ENCODE measurements at places on chromosomes 12 and 14. TPM values are rescaled to one million over a fixed set of nuclear protein-coding genes. Genes with fewer than 3 reads are reported as not detected.

GRCh38 chr12:47837190-47838171, 17.8 kb upstream of the HDAC7 start:
- H3K36me3 ChIP-seq: no peaks in the 10 kb centered on the region
- H3K4me1 ChIP-seq: peaks cover 40% of the 10 kb centered on the region
- H3K27ac ChIP-seq: no peak overlapping the region
- no peaks in the 10 kb centered on the region for H3K27me3 ChIP-seq

DNA sequence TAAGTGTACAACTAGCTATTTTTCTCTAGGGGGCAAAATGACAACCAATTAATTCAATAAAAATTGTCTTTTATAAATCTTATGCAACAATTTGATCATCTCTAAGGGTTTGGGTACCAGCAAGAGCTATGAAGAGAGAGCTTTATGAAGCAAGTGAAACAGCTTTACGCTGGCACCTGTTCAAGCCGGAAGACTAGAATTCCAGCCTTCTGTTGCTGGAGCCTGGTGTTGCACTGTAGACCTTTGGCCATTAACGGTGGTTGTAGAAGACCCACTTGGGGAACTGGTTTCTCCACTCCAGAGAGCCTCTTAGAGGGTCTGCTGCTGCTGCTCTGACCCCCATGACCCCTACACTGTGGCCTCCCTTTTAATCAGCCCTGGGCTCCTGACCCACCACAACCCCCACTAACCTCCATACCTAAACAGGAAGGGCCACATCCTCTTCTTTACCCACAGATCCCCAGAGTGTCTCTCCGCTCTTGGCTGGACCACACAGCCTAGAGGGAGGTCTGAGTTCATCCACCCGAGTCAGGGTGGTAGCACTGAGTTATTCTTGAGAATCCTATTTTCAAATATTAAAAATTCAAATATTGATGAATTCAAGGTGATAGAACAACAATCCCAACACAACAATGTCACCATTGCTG, 54.6 kb upstream of the STON2 start:
- DNase-seq: no peak
- no peak overlapping the region for H3K4me3 ChIP-seq
- H3K4me1 ChIP-seq: peaks cover 14% of the 10 kb centered on the region
- H3K27me3 ChIP-seq: peaks cover 5% of the 10 kb centered on the region

- H3K4me1 ChIP-seq: peaks cover 18% of the 10 kb centered on the region
- no peak for DNase-seq
- H3K27ac ChIP-seq: peak overlapping the region; percentile 21
- H3K36me3 ChIP-seq: no peaks in the 10 kb centered on the region
Observed at GRCh38 chr12:15562263-15562662, 226.9 kb downstream of the EPS8 start.

- no peaks in the 10 kb centered on the region for H3K27me3 ChIP-seq
- no peak for DNase-seq
- H3K36me3 ChIP-seq: peaks cover 15% of the 10 kb centered on the region
- H3K4me1 ChIP-seq: peaks cover 50% of the 10 kb centered on the region
- no peak overlapping the region for H3K4me3 ChIP-seq
- H3K27ac ChIP-seq: no peak overlapping the region
Observed at GRCh38 chr14:61492474-61492873, 171.1 kb downstream of the PRKCH start.

DNA sequence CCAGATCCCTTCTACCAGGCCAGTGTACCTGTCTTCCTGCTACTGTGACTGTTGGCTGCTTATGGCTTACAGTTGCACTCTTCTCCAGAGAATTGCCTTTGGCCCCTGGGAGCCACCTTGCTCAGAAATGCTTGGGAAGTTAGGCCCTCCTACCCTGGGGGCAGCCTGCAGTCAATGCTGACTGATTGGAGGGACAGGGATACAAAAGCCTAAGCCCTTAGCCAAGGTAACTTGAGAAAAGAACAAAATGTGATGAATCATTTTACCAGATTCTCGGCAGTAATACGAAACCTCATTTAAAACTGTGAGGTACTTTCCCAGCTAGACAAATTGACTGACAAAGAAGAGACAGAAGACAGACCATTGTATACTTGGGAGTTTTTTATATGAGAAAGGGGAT, 47.3 kb downstream of the PTCSC3 start:
- no peaks in the 10 kb centered on the region for H3K4me1 ChIP-seq
- no peaks in the 10 kb centered on the region for H3K27me3 ChIP-seq
- H3K27ac ChIP-seq: no peak overlapping the region
- no peaks in the 10 kb centered on the region for H3K36me3 ChIP-seq

- H3K4me3 ChIP-seq: no peak overlapping the region
- H3K27me3 ChIP-seq: no peaks in the 10 kb centered on the region
- H3K36me3 ChIP-seq: no peaks in the 10 kb centered on the region
- H3K4me1 ChIP-seq: no peaks in the 10 kb centered on the region
Observed at GRCh38 chr12:106648736-106649135, 65.9 kb downstream of the RFX4 start.

GRCh38 chr12:68178184-68178583, 18.6 kb upstream of the IFNG start:
- H3K27me3 ChIP-seq: no peaks in the 10 kb centered on the region
- H3K4me3 ChIP-seq: no peak overlapping the region
- no peaks in the 10 kb centered on the region for H3K36me3 ChIP-seq
- H3K4me1 ChIP-seq: no peaks in the 10 kb centered on the region

GRCh38 chr12:14896521-14897169, 11.0 kb upstream of the MGP start:
- H3K4me1 ChIP-seq: peaks cover 12% of the 10 kb centered on the region
- H3K36me3 ChIP-seq: no peaks in the 10 kb centered on the region
- no peaks in the 10 kb centered on the region for H3K27me3 ChIP-seq
- H3K27ac ChIP-seq: no peak overlapping the region

GRCh38 chr12:54262403-54262925, 17.5 kb downstream of the CBX5 start:
- H3K27ac ChIP-seq: no peak overlapping the region
- peaks cover under 1% of the 10 kb centered on the region for H3K36me3 ChIP-seq
- H3K4me3 ChIP-seq: no peak overlapping the region
- DNase-seq: no peak
- H3K27me3 ChIP-seq: no peaks in the 10 kb centered on the region

DNA sequence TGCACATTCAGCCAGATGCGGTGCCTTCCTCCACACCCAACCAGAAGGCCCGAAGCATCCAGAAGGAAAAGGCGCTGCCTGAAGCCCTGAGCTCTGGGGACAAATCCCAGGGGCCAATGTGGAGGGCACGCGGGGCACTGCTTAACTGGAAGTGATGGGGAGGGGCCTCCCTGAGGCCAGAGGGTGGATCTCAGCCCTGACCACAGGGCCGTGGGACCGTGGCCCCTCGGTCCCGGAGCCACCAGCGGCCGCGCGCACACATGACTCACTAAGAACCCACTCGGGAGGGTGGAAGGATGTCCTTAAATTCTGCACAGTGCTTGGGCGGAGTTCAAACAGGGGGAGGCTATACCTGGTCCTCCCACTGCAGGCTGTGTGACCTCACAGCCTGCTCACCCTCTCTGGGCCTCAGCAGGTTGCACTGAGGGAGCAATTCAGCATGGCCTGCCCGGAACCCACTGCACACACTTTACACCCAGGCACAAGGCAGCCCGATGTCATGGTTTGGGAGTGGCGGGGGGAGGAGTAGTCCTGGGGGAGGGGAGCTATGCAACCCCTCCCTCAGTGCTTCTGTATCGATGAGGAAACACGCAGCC, 89.5 kb downstream of the RFLNA start:
- peaks cover 53% of the 10 kb centered on the region for H3K36me3 ChIP-seq
- H3K27ac ChIP-seq: no peak overlapping the region
- H3K4me3 ChIP-seq: no peak overlapping the region

DNA sequence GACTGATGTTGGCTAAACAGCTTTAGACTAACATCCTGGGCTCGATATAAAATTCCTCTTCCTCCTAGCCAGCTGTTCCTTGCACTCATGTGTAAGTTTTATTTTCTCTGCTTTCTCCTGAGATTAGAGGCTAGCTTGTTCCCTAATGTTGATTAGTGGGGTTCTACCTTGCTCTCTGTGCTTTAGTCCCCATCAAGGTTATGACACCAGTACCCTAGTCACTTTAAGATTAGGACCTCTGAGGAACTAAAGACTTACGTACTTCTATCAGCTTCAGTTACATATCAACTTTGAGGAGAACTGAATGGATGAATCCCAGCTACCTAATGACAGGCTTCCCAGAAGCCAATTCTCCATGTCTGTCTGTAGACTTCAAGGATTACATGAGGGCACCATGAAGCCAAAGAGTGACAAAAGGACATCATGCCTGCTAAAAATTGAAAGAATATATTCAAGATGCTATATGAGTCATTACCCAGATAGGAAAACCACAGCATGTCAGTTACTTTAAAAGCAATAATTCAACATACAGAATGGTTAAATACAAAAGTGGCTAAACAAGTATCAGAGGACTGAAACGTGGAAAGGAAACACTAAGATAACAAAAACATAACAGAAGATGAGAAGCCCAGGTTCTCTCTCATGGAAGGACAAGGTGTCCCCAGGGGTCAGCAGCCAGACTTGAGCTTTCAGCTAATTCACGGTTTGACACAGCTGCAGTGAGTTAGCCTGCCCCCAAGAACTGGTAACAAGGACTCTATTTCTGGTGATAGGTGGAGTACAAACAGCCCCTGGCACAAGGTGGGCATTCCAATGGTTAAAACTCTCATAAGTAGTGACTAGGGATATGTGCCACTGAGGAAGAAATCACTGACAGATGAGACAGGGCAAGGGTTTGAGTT, 20.4 kb downstream of the ADAM20 start:
- DNase-seq: no peak
- no peaks in the 10 kb centered on the region for H3K36me3 ChIP-seq
- no peak overlapping the region for H3K27ac ChIP-seq
- no peak overlapping the region for H3K4me3 ChIP-seq

- no peaks in the 10 kb centered on the region for H3K36me3 ChIP-seq
- H3K4me3 ChIP-seq: no peak overlapping the region
- H3K27ac ChIP-seq: no peak overlapping the region
- DNase-seq: no peak
- no peaks in the 10 kb centered on the region for H3K4me1 ChIP-seq
Observed at GRCh38 chr14:106318700-106319099, 792.3 kb downstream of the TMEM121 start.

DNA sequence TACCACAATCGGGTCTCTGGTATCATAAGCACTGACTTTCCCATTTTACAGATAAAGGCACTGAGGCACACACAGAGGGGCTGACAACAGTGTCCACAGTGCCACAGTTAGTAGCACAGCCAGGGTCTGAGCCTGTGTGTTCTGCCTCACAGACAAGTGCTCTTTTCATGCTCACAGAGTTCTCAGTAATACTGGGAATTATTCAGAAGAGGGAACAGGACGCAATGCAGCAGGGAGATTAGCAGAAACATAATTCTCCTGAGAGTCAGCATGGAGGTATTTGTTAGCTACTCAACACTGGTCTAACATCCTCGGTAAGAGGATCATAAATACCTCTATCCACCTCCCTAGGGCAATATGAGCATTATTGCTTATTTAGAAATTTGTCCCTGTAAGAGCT, 219.3 kb upstream of the EEA1 start:
- no peaks in the 10 kb centered on the region for H3K27me3 ChIP-seq
- H3K27ac ChIP-seq: no peak overlapping the region
- no peaks in the 10 kb centered on the region for H3K4me1 ChIP-seq
- no peak overlapping the region for H3K4me3 ChIP-seq
- DNase-seq: no peak

DNA sequence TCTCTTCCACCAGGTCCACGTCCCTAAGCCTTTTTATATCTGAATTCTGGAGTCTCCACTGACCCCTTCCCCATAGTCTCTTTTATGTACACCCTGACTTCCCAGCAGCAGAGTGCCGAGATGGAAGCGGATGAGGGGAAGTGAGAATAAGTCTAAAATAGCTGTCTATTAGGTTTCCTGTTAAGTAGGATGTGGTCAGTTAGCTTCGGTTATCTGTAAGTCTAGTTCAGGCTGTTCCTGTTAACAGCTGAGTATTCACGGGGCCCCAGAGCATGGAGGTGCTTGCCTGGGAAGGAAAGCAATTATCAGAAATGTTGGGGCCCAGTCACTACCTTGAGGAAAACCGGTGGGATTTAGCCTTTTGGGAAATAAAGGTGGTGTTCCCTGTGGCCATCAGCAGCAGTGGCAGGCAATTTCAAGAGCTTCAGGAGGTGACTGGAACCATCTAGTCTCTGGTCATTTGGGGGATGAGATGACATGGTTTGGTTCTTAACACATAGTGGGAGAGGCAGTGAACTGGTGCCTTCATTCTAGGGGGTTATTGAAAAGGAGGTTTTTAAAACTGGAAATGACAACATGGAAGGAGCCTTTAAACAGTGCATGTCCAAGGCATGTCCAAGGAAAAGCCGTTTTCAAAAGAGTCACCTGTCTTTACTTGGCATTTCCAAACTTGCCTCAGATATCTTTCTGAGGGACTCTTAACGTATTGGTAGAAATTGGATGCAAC, 21.8 kb downstream of the CHST11 start:
- peaks cover 40% of the 10 kb centered on the region for H3K4me1 ChIP-seq
- peak overlapping the region; percentile 62 for H3K27ac ChIP-seq
- no peaks in the 10 kb centered on the region for H3K27me3 ChIP-seq

DNA sequence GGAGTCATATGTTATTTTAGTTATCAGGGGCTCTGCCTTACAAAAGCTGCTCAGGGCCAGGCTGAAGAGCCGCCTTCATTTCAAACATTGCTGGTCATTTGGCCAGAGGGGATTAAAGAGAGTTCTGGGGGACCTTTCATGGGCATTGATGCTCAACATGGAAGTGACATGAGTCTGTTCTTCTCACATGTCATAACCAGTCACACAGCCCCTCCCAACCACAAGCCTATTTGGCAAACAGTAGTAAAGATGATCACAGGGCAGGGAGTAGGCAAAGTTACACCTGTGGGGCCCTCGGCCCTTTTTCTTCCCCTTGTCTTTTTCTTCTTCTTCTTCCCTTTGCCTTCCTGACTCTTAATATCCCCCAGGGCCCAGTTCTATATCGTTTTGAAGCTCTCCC, 33.3 kb downstream of the CFAP54 start:
- no peaks in the 10 kb centered on the region for H3K27me3 ChIP-seq
- H3K27ac ChIP-seq: no peak overlapping the region
- no peaks in the 10 kb centered on the region for H3K4me1 ChIP-seq
- DNase-seq: no peak
- no peaks in the 10 kb centered on the region for H3K36me3 ChIP-seq

- no peak for DNase-seq
- H3K4me1 ChIP-seq: peaks cover 69% of the 10 kb centered on the region
- no peak overlapping the region for H3K4me3 ChIP-seq
- no peaks in the 10 kb centered on the region for H3K27me3 ChIP-seq
Observed at GRCh38 chr12:3152011-3152511, 74.9 kb downstream of the TSPAN9 start.

DNA sequence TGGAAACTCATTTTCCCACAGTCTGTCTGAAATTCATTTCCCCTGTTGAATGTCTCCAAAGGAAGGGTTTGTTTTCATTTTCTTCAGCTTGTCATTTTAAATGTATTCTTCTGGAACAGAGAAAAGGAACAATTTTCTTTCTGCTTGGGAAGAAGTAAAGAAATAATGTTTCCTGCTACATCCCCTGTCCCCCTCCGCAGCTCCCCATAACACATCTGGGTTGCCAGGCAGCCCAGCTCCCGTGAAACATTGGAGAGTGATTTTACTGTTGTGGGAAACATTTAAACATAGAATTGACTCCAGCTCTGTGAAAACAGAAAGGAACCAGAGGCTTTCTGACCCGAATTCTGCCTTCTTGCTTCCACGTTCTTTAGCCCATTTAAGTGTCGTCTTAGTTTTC, 159.5 kb downstream of the TMEM132C start:
- no peaks in the 10 kb centered on the region for H3K27me3 ChIP-seq
- no peaks in the 10 kb centered on the region for H3K4me1 ChIP-seq
- H3K27ac ChIP-seq: no peak overlapping the region
- DNase-seq: no peak
- no peaks in the 10 kb centered on the region for H3K36me3 ChIP-seq

The TRIM9 gene
- 0.92 TPM for total RNA-seq

The AMN gene
- 13.7 TPM for total RNA-seq

The TWF1 gene
- total RNA-seq: 60.6 TPM

The VDR gene
- total RNA-seq: 24.3 TPM

The EML5 gene
- total RNA-seq: 2.4 TPM

The NKX2-1 gene
- 180 TPM for total RNA-seq

The PTPRQ gene
- 7.8 TPM for total RNA-seq
